ENCODE measurements at places on chromosomes 7 and 10.

- no peak for DNase-seq
Observed at GRCh38 chr10:8379906-8380832, 325.7 kb downstream of the GATA3 start.

GRCh38 chr7:47804767-47805545 is 143.3 kb downstream of the PKD1L1 start:
- DNase-seq: peak; percentile 59

DNA sequence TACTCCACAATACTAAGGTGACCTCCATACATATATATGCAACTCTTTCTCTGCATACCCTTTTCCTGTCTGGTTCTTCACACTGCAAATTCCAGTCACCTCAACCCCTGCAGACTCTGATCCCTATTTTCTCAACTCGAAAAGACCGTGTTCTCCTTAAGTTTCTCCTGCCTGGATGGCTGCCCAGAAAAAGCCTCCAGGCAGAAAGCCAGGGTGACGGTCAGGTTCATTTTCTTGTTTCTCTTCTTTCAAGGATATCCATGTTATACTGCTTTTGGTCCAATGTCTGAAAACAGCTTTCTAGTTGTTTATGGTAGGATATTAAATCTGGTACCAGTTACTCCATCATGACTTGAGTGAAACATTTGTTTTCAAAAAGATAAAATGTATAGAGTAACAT is 267.8 kb upstream of the MYO3A start:
- DNase-seq: no peak

DNA sequence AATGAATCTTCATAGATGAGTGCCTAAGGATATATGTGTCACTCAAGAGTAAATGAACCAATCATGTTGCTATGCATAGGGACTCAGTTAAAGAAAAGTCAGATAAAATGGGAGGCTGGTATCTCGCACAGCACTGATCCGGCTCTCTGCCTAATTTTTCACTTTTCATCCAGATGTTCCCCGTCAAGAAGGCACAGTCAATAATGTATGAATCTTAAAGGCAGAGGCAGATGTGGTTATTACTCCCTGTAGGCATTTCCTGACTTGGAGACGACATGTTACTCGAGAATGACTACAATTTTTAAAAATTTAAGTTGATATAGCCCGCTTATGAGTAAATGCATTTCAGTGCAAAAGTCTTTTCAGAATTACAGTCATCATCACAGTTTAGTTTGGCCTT is 113.6 kb downstream of the TBXAS1 start:
- DNase-seq: no peak

DNA sequence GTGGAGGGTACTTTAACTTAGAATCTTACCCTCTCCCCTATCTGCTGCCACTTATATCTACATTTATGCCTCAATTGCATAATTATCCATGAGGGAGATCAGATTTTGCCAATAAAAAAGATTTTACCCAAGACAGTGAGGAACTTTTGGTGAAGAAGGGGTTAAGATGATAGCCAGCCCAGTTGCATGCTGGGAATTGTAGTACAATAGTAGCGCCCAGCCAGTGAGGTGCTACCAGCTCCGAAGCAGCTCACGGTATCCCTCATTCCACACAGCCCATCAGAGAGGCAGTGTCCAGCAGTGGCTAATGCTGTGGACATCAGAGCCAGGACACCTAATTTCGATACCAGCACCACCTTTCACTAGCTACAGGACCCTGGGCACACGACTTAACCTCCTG is 5.9 kb upstream of the LGI1 start:
- peak; percentile 23 for DNase-seq

Data from fibroblast of lung (primary cell).